Activated naive CD4-positive, alpha-beta T cell (primary cell): ENCODE measurements at places on chromosomes 12 and 14.

DNA sequence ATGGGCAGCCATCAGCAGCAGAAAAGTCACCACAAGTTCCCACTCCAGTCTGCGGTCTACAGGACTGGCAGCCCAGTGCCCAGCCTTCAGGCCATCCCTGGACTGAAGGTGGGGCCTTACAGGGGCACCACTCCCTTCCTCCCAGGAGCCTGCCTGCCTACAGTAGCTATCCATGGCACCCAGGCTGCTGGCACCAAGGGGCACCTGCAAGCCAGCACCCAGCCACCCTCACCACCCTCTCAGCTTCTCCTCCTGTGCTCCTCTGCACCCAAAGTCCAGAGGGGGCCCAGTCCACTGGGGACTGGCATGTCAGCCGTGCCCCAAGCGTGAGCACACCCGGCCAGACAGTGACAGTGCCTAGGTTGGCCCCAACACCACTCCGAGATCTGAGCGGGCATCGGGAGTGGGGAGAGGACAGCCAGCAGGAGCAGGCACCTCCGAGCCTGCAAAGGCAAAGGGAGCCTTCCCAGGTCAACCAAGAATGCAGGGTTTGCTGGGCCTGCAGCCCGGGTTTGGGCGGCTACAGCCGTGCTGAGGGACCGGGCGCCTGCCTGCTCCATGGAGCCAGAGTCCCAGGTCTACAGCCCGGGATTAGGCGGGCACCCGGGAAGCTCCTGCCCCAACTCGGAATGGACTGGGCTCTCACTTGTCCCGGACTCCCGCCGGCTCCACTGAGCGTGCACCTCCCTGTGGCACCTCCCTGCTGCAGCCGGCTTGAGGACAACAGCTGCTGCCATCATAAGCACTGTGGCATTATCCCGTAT lies 8.1 kb upstream of the OR6C65 start:
- DNase-seq = no peak

- DNase-seq = no peak
Measured at GRCh38 chr14:73870525-73871235, 16.0 kb upstream of the ZNF410 start.

- DNase-seq = no peak
Measured at GRCh38 chr12:23536293-23536692, 413.2 kb downstream of the SOX5 start.

DNA sequence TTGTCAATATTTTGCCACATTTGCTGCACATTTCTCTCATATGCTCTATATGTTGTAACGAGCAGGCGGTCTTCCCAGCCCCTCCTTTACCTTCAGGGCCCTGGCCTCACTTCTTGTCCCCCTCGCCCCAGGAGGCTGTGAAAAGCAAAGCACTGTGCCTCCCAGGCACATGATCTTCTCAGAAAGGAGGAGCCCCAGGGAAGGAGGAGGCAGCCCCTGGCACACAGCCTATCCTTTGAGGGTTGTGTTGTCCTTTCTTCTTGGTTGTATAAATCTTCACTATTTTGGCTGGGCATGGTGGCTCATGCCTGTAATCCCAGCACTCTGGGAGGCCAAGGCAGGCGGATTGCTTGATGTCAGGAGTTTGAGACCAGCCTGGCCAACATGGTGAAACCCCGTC lies 77.0 kb downstream of the PPP2R5C start:
- no peak for DNase-seq

GRCh38 chr12:32533971-32534590 lies 134.7 kb downstream of the FGD4 start:
- DNase-seq = no peak

DNA sequence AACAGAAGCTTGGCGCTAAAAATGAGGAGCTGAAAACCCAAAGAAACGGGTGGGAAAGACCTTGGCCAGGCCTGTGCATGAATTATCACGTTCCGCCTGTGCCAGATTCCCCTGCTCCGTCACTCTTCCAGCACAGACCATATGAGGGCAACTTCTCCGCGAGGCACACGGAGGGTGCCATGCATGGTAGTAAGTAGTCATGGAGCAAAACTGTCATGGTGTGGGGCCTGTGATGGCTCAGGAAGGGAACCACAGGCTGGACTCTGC lies 148.2 kb downstream of the ANO2 start:
- no peak for DNase-seq

- DNase-seq = peak; percentile 78
Measured at GRCh38 chr14:69766984-69767368, at the start of gene SRSF5. Gene SRSF5 (plus strand): TSS chr14:69767142. CDS start chr14:69768157, 1,015 bp downstream.

GRCh38 chr14:103279142-103280025 lies 54.7 kb upstream of the EIF5 start:
- no peak for DNase-seq

DNA sequence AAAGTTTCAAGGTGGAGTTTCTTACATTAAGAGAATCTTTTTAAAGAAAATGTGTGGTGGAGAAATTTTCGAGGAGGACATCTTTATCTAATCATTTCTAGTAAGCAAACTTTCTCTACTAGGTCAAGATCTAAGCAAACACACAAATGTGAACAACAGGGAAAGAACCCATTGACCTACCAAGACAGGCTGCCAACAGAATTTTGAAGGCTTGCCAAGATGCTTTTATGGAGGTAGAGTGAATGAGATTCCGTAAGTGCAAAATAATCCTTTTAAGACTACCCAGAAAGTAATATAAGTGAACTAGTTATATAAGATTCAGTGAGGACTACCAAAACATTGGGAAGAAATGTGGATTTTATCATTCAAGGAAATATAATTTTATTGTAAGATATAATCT lies 357.1 kb upstream of the PDE3A start:
- no peak for DNase-seq

DNA sequence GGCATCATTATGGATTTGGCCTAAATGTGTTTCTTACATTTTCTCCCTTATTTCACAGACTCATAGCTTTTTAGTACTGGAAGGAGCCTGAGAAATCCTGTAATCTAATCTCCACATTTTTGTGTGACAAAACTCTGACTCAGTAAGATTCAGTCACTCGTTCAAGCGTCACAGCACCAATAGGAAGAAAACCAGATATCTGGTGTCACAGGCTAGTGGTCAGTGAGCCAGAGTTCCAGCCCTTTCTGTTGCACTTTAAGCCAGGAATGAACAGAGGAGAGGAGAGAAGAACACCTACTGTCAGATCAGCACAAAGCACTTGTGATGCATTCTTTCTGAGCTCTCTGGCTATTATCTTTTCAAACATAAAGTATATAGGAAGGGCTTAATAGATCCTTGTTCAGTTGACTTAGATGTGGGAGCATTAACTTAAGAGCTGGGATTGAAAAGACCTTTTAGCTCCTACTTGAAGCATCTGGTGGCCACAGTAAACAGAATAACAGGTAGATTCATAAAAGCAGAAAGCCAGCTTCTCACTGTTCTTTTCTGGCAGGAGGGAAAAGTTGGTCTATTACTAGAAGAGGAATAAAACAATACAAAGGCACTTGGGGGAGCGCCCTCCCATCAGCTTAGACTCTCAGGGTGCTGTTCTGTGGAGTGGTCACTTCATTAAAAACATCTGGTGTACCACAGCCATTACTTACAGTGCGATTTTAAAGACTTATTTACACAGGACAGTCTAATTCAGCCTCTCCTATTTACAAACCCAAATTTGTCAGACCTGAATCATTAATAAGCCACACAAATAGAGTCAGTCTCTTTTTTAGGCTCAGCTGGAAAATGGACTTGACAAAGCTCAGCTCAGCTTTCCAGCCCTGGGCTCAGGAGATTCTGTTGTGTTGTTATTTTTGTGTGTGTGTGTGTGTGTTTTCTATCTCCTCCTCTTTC lies 12.2 kb upstream of the NID2 start:
- DNase-seq = no peak

DNA sequence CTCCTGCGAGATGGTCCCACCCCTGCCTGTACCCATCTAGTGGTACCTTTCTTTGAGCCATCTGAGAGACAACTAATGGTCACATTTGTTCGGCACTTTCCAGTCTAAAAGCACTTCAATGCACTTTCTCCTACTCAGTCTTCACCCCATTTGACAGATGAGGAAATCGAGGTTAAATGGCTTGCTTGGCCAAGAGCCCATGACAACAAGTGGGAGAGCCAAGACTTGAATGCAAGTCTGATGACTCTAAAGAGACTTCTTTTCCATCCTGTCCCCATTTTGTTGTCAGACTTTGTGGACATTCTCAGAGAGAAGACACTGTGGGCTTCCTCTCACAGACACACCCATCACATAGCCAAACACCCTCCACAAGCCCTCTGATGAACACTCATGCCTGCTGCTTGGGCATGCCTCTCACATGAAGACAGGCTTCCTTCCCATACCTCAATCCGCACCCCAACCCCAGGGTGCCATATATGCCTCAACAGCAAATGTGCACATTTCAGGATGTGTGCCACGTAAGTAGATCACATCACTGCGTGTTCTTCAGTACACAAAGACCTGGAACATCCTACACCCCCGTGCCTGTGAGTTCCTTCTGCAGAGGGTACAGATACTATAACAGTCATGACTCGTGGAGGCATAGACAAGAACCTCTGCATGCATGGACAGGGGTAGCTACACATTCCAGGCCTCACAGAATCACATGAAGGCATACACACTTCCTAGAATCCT lies 805 bp downstream of the MYH7 start:
- no peak for DNase-seq

- peak; percentile 31 for DNase-seq
Measured at GRCh38 chr12:130761537-130762318, 45.6 kb upstream of the RIMBP2 start.

DNA sequence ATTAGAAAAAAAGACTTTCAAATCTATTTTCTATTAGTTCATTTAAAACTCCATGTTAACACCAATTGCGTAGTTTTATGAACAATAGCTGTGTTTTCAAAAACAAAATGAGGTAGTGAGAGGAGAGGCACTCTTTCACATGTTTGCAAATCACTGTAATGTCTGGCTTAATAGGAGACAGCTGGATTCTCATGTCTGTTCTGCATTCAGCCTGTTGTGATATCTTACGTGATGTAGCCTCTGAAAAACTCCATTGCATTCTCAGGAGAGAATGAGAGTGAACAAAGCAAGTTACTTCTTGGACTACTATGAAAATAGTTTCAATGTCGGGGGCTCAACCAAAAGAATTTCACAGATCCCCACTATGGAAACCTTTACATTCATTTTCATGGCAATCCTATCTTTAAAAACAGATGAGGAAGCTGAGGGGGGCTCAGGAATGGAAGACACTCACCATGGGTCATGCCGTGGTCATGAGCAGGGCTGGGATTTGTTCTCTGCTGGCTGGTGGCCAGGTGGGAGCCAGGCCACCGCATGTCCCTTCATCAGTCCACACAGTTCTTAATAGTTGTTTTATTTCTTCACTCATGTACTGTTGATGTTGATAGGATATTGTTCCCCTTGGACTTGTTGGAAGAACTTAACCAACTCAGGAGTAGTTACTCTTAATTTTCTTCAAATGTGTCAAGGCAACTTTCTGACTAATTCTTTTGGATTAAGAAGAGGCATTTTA lies 346.2 kb upstream of the FAR2 start:
- no peak for DNase-seq

DNA sequence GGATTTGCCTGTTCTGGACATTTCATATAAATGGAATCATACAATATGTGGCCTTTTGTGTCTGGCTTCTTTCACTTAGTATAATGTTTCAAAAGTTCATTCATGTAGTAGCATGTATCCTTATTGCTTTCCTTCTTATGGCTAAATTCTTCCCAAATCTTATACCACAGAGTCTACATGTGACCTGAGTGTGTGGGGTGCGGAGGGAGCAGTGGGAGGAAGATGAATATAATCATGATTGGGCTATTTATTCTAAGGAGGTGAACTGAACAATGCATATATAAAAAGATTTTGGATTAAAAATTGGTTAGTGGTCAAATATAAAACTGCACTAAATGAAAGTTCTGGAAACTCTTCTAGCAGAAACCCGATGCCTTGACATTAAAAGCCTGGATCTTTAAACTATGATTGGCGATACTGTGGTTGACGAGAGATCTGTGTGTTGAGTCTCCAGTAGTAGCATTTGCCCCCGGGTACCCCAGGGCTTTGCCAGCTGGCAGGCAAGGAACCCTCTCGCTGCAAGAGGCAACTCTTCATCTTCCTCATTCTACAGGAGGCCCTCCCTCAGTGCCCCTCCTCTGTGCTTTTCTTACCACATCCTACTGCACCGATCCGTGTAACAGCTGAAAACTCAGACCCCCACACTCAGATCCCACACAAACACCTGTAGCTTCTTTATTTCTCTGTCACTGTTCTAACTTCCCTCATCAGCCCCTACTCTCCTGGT lies 2.6 kb downstream of the CYP46A1 start:
- DNase-seq = no peak

DNA sequence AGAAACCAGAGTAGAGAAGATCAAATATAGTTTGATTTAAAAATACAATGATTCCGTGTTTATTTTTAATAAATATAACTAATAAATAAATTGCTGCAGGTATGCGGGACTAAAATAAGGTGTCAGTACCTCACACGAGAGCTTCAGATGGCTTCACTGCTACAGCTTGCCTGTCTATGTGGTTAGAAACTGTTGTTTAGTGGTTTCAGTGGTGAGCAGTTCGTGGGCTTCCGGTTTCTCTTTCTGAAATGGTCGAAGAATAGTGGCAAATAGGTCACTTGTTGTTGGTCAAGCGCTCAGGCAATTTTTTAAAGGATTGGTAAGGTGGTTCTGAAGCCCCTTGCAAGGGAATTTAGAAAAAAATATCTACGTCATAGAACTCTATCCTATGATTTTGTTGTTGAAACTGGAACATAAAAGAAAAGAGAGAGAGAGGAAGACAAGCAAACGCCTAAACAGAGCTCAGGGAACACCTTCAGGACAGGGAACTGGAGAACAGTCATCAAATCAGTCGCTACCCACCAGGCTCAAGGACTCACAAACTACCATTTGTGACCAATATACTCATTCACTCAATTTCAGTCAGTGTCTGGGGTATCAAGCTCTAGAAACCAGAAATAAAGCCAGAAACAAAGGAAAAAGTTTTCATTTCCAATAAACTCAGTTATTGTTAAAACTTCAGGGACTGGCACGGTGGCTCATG lies 31.3 kb downstream of the GABARAPL1 start:
- no peak for DNase-seq

DNA sequence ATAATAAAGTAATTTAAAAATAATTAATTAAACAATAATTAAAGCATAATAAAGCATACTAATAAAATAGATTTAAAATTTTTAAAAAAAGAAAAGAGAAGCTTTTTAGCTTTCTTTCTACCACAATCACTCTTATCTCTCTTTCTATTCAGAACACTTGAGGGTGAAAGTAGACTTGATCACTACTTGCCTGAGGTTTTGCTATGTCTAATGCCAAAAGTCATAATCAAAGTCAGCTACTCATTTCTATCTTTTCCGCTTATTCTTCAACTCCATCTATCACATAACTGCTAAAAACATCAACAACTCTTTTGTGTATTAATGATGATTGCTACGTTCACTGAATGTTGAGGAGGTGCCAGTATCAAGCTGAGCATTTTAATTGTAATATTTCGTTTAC lies 202.0 kb upstream of the KRR1 start:
- no peak for DNase-seq

DNA sequence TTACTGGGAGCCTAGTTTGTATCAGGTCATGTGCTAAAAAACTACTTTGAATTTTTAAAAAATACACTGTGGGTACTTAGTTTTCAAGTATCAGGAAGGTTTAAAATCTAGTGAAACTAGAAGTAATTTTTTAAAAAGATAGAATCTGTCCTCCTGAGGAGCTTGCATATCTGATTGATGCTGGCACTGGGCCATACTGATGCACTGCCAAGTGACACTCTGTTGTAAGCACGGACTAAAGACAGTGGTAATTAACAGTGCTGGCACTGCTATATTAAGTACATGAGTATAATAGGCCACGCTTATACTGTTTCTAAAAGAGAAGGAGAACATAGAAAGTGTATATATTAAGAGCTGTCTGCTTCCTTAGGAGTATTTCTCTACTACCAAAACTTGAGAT lies 10.0 kb upstream of the TBC1D30 start:
- DNase-seq = no peak

GRCh38 chr12:127245437-127245836 lies 1021.5 kb upstream of the TMEM132C start:
- DNase-seq = no peak
